ENCODE measurements at places on chromosomes 12 and 14. TPM values are rescaled to one million over a fixed set of nuclear protein-coding genes. Genes with fewer than 3 reads are reported as not detected.

Gene VDR
- 0.69 TPM for total RNA-seq

DNA sequence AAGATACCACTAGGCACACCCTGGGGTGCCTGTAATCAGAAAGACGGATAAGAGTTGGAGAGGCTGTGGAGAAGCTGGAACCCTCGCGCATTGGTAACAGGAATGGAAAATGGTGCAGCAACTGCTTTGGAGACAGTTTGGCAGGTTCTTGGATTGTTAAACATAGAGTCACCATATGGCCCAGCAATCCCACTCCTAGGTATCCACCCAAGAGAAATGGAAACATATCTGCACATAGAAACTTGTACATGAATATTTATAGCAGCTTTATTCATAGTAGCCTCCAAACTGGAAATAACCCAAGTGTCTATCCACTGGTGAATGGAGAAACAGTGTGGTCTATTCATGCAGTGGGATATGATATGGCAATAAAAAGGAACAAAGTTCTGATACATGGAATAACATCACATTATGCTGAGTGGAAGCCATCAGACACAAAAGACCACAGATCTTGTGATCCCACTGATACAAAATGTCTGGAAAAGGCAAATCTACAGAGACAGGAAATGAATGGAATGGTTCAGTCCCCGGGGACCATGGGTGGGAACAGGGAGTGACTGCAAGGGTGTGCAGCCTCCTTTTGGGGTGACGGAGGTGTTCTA is 45.4 kb downstream of the JAG2 start:
- no peak overlapping the region for H3K27ac ChIP-seq
- no peaks in the 10 kb centered on the region for H3K4me1 ChIP-seq
- no peaks in the 10 kb centered on the region for H3K27me3 ChIP-seq
- no peak overlapping the region for H3K4me3 ChIP-seq

GRCh38 chr12:48816143-48816854 is 2.0 kb upstream of the CACNB3 start:
- peak overlapping the region; percentile 72 for H3K4me3 ChIP-seq
- no peak for DNase-seq
- H3K36me3 ChIP-seq = no peaks in the 10 kb centered on the region
- peaks cover 7% of the 10 kb centered on the region for H3K4me1 ChIP-seq
- no peaks in the 10 kb centered on the region for H3K27me3 ChIP-seq

DNA sequence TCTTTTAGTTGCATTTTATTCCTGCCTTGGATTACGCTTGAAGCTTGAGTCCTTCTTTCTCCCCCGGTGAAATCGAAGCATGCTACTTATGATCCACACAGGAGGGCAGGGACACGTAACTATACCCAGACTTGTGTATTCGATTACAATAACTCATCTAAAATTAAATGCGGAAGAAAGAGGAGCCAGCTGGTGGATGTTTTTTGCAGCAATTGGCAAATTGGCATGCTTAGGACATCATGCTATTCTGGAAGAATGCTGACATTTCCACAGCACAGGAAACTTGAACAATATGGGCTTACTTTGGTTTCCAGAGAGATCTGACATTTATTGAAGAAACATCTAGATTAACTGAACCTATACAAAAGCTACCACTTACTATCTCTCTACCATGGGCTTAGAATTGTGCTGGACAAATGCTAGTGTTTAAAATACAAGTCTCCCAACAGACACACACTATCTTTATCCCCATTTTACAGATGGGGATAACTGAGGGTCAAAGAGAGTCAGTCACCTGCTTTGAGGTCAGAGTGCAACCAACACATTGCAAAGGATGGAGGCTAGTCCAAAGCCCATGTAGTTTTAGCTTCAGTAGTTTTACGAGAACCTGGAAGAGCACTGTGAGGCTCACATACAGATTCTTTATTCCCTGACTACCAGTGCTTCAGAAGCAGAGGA is 36.3 kb downstream of the LGMN start:
- no peak overlapping the region for H3K4me3 ChIP-seq
- no peak for DNase-seq
- H3K4me1 ChIP-seq = no peaks in the 10 kb centered on the region
- no peak overlapping the region for H3K27ac ChIP-seq
- H3K27me3 ChIP-seq = no peaks in the 10 kb centered on the region

GRCh38 chr12:50637870-50638481 is 125.9 kb upstream of the ATF1 start:
- H3K4me3 ChIP-seq = no peak overlapping the region
- DNase-seq = no peak
- no peaks in the 10 kb centered on the region for H3K36me3 ChIP-seq
- no peaks in the 10 kb centered on the region for H3K27me3 ChIP-seq
- H3K4me1 ChIP-seq = no peaks in the 10 kb centered on the region

- peaks cover 3% of the 10 kb centered on the region for H3K27me3 ChIP-seq
- no peak overlapping the region for H3K27ac ChIP-seq
- DNase-seq = no peak
- no peak overlapping the region for H3K4me3 ChIP-seq
- no peaks in the 10 kb centered on the region for H3K4me1 ChIP-seq
Measured at GRCh38 chr12:114018669-114019068, 52.5 kb upstream of the RBM19 start.

Data from uterus (tissue), 4 donors.